ENCODE measurements at places on chromosomes 4 and X.

DNA sequence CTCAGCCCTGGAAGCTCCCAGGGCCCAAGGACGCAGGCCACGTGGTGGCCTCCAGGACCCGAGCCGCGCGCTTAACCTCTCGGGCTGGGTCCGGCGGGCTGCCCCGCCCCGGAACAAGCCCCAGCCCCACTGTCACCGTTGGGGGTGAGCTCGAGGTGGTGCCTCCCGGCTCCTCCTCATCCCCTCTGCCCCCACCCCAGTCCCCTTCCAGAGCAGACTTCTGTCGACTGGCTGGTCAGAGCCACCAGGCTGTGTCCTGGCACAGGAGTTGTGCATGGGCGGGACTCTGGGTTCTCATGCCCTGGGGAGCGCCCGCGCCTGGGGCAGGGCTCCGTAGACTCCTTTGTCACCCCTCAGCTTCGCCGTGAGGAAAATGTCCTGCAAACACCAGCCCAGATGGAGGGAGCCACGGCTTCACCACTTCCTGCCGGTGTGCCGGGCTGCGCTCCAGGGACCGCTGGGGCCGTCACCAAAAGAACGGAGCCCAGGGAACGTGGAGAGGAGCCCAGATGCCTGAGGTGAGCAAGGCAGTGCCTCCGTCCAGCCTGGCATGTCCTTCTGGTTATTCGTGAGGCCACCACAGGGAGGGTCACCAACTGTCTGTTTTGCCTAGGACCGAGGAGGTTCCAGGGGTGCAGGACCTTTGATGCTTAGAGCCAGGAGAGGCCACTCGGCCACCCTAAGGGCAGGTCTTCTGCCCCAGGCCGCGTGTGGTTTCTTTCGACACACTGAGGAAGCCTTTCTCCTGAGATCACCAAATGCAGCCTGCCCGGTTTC, 7.1 kb upstream of the RGS12 start:
- peak; percentile 83 for DNase-seq

DNA sequence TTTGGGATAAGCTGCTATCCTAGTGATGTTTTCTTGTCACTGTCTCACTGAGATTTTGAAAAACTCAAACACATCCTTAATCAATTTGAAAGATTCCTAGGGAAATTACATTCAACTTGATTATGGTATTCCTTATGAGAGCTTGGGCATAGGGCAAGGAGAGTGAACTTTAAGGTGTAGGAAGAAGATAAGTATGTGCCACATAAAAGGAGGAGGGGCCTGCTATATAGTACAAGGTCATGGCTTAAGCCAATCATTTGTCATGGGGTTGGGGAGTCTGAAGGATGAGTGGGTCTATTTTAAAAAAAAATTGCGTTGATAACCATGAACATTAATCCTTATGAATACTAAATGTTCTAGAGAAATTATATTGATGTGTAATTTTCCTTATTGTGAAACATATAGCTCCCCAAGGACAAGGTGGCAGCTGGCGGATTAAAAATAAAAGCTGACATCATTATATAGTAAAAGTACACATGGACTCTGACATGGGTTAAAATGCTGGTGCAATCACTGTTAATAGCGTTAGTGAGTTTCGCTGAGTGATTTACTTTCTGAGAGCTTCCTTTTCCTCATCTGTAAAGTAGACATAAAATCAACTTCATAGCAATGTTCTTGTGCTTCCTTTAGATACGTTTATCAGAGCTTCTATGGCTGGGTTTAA, 17.4 kb downstream of the GALNT7 start:
- DNase-seq: no peak

DNA sequence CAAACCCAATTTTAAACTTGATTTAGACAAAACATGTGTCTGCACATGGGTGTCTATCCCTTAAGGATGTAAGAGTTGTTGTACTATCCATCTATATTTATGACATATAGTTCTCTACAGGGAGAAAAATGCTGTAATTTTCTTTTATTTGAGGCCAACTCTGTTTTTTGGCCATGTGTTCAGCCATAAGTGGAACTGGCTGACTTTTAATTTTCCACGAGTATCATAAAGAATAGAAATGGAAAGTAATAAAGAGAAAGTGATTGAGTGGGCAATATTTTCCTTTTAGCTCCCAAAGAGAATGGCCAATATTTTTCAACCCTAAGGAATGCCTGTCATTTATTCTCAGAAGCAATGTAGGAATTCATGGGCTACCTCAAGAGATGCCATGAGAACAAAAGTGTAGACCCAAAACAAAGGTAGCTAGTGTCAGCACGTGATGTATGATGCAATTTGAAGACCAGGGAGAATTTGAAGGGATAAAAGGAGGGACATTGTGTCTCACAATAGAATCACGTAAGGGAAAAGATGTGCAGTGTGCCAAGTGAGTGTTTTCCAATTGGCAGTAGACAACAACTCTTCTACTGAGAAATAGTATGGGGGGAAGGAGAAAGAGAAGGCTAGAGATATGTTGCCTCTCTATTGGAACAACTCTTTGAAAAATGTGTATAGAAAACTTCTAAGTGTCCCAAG, 27.8 kb upstream of the MXRA5 start:
- DNase-seq: no peak

DNA sequence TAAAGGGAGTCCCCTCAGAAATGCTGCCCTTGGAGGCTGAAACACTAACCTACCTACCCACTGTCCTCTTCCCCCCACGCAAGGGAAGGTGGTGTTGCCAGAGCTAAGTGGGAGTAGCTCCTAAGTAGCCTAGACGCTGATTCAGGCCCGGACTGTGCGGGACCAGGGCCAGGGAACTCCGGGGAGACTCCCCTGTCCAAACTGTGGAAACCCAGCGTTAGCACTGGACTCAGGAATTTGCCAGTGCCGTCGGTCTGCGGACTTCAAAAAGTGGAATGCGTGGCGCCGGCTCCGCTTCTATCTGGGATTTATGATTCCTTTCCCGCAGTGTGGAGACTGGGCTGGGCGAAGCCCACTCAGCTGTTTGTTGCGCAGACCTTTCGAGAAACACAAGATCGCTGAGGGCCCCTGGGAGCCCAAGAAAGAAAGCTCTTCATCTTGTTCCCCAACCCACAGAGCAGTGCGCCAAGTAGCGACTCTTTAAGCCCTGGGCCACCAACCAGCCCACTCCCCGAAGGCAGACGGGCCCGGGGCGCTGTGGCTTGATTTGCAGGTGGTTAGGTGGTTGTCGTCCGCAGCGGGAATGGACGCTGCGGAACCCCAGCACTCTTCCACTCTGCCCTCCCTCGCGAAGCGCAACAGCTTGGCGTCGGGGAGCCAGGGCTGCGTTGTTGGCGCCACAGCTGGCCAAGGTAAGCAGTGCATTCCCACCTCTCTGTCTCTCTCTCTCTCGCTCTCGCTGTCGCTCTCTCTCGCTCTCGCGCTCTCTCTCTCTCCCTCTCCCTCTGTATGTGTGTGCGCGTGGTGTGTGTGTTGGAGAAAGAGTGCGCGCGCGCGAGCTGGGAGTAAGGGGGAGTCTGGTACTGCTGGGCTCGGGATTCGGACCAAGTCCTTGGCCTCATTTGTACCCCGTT, 2.0 kb downstream of the TMEM255A start:
- DNase-seq: peak; percentile 9

DNA sequence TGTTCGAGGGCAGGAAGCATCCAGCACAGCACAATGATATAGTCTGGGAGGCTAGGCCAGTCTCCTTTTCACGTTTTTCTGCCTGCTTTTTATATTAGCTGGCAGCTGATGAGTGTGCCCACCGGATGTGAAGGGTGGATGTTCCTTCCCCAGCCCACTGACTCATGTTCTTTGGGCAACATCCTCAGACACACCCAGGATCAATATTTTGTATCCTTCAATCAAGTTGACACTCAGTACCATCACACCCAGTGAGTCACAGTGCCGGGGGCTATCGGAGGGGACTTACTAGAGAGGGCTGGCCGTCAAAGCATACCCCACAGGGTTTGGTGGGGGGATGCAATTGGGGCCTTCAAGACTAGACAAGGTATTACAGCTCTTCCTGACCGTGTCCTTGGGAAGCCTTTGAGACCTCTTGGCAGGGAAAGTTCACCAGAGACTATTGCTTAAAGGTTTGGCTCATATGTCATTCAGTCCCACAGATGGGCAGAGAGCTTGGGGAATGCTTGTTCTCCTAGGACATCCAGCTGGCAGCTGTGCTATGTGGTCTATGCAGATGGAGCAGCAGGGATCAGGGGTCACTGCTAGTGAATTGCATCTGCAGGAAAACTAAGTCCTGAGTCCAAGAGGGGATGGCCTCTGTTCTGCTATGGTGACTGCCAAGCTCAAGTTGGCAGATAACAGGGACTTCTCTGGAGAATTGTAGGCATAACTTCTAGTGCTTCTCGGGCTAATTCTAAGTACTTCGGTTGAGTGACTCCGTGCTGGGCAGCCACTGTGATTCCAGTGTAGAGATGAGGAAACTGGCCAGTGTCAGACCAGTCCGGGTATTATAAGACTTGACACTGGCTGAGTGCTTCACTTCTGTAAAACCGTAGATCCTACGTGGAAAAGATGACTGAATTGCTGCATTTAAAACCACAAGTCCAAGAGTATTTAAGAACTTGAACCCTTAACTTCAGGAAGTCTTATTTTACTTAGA, 12.9 kb upstream of the WDR1 start:
- DNase-seq: no peak

GRCh38 chrX:103400931-103401330, 24.6 kb downstream of the BEX3 start:
- no peak for DNase-seq

DNA sequence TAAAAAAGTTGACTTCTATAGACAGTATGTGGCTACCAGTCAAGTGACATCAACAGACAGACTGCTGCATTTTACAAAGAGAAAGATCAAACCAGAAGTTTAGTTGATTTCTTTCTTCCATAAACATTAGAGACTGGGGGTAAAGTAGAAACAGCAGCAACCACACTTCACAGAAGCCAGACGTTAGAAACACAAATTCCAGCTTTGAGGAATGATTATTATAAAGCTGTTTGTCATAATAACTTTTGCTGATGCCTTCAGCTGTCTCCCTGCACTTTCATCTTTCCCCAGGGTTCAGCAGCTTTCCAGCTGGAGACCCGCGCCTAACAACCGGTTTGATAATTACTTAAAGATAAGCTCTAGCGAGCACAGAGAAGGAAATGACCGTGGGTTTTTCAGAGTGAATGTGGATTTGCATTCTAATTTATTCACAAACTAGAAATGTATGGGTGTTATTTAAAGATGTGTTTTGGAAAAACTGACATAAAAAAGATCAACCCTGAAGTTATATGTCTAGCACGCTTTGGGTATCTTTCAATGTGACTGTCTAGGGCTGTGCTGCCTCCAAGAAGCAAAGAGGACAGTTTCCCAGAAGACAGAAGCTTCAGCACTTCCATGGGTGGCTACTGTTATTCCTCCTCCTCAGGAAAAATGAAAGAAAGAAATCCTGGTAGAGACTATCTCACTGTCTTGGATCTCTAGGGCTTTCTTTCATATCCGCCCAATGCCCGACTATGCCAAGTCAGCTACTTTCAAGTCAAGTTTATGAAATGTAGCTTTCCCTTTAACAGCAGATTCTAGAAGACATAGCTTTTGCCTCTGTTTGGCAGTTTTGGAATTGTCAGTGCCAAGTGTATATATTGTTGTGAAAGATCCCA, 15.0 kb upstream of the ENAM start:
- DNase-seq: peak; percentile 4

GRCh38 chrX:15240414-15240813, 29.5 kb downstream of the ASB9 start:
- no peak for DNase-seq

- no peak for DNase-seq
These were observed 105.6 kb downstream of the ARHGEF9 start for GRCh38 chrX:63679432-63679831.

GRCh38 chrX:131938749-131939148, 84.4 kb upstream of the STK26 start:
- DNase-seq: no peak

- no peak for DNase-seq
These were observed 335.2 kb downstream of the UBE2NL start for GRCh38 chrX:144219035-144219434.

DNA sequence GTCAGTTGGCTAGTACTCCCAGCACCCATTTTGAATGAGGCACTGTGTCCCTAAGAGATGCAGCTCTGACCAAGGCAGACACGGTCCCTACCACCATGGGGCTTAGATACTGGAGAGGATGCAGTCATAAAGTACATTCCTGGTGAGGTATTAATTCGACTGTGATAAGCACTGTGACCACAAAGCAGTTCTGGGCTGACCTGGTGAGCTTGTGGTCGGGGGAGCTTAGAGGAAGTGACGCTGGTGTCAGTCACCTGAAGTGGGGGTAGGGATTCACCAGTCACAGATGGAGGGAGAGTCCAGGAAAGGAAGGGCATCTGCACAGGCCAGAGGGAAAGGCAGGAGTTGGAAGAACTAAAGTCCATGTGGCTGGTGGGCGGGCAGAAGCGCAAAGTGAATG, 15.8 kb upstream of the CLTRN start:
- DNase-seq: no peak
